ENCODE measurements at places on chromosomes 6 and 20.

GRCh38 chr20:25218492-25218891 lies 23.0 kb downstream of the ENTPD6 start:
- DNase-seq: no peak

- DNase-seq: no peak
Observed at GRCh38 chr6:67009818-67010217, 1302.8 kb upstream of the EYS start.

GRCh38 chr20:19466206-19466928 lies 253.9 kb downstream of the SLC24A3 start:
- no peak for DNase-seq

GRCh38 chr6:53530346-53530745 lies 14.6 kb downstream of the GCLC start:
- DNase-seq: no peak

DNA sequence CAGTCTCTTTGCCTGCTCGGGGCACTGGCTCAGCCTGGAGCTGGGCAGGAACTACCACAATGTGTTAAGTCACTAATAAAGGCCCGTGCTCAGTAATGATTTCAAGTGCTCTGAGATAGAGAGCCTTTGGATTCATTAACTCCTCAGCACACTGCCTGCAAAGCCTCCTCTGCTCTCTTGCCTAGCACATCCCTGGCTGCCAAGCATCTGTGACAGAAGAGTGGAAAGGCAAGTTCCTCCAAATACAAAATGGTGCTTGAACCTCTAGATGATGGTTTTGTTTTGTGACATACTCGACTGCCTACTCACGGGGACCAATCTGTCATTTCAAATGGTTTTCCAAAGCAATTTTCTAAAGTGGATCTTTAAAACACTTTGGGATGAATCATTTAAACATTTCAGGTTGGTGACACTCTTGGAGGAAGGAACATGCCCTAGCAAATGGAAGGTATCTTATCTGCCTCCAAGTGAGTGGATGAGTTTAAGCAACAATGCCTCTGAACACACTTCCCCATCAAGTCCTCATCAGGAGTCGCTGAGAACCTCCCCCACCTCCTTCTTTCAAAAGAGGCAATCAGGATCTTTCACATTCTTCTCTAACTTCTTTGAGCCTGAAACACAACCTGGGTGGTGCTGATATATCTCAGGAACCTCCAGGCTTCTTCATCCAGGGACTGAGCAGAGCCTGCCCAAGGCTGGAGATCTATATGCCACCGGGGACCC lies 35.8 kb downstream of the METTL24 start:
- DNase-seq: no peak

GRCh38 chr20:57628047-57628961 lies 8.1 kb upstream of the ZBP1 start:
- no peak for DNase-seq

GRCh38 chr6:137353842-137354397 lies 134.7 kb upstream of the IFNGR1 start:
- no peak for DNase-seq

GRCh38 chr6:146305092-146305491 lies 238.5 kb upstream of the RAB32 start:
- no peak for DNase-seq

DNA sequence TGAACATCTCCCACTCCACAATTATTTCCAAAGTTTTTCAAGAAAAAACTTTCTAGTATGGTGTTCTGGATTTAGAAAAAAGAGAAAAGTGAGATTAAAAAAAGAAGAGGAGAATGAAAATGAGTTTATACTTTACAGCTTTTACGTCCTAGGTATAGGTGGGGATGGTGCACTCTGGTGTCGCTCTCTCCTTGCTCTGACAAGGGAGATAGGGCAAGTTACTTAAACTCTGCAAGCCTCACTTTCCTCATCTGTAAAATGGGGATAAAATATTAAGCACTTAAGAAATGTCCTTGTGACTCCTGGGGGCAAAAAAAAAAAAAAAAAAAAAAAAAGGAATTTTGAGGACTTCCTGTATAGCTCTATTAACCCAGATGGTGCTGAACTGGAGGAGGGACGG lies 4.5 kb upstream of the MAS1 start:
- DNase-seq: no peak

GRCh38 chr6:162999575-163000285 lies 272.0 kb downstream of the PACRG start:
- no peak for DNase-seq

DNA sequence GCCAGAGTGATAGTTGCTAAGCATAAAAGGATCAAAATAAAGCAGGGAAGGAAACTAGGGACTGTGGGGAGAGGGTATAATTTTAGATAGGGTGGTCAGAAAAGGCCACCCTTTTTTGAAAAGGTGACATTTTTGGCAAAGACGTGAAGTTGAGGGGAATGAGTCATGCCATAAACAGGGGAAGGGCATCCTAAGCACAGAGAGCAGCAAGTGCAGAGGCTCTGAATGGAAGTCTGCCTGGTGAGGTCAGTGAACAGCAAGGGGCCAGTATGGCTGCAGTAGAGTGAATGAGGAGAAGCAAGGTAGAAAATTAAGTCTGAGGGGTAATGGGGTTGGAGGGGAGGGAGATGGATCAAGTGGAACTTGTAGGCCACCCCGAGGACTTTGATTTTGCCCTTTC lies 2.4 kb downstream of the KLC4 start:
- DNase-seq: no peak
